ENCODE measurements at places on chromosomes 7 and 10.

DNA sequence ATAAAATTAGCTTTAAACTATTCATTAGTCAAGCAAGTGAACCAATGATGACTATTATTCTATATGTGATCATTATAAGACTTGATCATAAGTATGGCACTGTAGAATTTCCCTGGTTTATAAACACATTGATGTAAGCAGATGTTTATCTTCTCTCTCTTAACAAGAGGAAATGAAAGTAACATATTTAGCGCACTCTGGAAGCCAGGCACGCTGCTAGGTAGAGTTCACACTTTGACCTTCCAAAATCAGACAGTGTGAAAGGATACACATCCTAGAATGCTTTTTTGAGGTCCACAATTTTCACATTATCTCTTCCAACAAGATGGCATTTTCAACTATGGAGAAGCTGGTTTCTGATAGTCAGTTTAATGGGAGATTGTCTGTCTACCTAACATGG is 529.4 kb upstream of the IGFBP3 start:
- no peak for DNase-seq

DNA sequence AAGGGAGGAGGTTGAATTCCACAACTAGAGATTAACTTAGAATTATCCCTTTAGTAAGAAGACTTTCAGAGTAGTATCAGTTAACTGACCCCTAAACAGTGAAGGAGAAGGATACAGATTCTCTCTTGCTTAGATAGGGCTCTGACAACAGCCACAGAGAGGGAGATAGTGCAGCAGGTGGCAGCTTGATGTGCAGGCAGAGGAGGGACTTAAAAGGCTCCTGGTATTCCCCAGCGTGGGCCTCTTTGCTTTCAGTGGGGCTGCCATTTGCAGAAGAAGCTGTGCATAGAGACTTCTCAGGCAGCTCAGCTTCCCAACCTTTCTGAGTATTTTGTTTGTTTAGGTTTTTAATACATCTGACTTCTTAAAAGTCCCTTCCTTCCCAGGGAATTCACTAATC is 16.0 kb downstream of the FZD1 start:
- DNase-seq: no peak

GRCh38 chr7:523347-524336 is 4.0 kb upstream of the PDGFA start:
- DNase-seq: no peak

GRCh38 chr10:60236869-60237524 is 152.7 kb downstream of the ANK3 start:
- DNase-seq: no peak

GRCh38 chr7:133623721-133624120 is 370.8 kb downstream of the EXOC4 start:
- no peak for DNase-seq

DNA sequence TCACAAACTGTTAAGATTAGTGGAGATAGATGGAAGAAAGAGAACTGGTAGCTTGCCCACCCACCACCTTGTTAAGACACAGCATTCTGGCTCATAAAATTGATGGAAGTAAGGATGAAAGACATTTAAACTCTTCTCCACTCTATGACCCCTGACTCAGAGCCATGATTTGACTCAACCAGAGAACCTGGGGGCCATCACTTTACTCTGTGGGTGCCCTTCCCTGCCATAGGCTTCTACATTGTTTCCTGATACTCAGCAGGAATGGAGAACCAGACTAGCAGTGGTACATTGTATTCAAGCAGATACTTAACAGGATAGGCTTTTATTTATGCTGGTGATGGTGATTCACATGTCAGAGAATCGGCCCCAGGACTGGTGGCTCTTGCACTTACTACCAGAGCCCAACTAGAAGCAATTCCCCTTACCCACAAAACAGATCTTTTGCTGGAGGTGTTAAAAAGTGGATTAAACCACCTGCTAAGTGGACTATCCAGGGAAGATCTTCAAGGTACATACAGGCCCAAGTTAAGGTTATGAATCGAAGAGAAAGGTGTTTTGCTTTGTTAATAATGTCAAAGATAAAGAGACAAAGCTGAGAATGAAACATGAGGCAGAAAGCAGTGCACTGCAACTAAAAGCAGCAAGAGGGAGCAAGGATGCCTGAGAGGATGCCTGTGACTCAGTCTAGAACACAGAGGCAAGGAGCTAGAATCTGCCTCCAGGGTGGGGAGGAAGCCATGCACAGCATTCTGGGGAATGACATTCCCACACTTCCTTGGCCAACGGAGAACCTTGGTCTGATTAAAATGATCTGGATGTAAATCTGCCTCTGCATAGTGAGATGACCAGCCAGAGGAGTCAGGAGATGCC is 36.0 kb upstream of the GLI3 start:
- no peak for DNase-seq

DNA sequence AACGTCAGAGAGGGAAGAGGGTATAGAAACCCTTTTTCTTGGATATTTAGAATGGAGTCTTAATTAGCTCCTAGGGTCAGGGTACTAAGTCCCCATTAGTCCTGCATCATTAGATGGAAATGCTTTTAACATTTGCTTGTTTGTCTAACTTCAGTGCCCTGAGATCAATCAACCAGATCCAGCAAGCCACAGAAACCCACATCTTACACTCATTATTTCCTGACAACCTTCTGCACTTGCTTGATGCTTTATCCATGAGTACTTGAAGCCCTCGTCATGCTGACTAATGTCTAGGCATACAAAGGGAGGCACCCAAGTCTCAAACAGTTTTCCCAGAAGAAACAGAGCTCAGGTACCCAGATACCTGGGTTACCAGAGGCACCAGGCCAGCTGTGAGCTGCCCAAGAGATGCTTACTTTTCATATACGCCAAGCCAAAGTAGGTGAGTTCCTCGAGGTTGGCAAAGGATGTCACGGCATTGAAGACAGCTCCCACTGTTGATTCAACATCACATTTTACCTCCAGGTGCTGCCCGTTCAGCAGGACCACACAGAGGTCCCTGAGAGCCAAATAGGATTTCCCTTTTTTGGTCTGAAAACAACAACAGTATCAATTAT is 42.7 kb downstream of the FRMPD2 start:
- no peak for DNase-seq

DNA sequence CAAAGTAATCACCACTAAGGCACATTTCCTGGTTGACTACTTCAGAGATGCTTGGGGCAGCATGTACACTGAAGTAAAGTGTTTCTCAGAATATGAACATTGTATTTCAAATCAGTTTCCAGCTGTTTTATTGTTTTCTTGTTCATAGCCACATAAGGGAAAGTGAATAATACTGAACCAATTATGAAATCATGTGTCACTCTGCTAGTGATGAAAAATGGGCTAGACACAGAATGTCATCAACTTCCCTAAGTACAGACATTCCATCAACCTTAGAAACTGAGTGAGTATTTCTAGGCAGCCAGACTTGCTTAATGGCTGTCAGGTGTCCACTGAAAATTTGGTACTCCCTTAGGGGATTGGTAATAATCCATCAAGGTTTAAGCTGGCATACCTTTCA is 603.5 kb downstream of the ARL4A start:
- no peak for DNase-seq

GRCh38 chr10:118567701-118568248 is 27.7 kb downstream of the PRLHR start:
- DNase-seq: no peak

DNA sequence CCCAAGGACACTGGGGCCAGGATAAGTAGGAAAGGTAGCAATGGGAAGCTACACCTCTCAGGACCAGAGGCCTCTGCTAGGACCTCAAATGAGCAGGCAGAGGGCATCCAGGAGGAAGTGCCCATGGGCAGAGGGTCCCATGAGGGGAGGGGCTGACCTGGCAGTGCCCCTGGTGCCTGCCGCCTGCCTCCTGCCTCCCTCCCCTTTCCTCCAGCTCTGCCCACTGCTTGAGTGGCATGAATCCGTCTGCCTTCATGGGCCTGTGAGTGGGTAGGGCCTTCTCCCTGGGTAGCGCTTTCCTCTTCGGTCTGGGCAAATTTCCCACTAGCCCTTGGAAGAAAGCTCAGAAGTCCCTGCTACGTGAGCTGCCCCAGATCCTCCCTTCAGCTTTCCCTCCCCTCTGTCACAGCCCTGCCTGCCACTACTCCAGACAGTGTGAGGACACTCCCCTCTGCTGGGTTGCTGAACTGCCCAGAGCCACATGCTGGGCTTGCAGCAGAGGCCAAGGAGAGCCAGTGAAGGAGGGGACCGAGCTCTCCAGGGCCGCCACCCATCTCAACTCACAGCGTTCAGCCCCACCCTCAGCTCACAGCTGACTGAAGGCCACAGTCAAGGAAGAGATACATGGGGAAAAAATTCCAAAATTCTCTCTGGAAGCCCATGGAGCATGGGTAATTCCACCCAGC is 141.4 kb downstream of the ARHGAP22 start:
- DNase-seq: no peak

DNA sequence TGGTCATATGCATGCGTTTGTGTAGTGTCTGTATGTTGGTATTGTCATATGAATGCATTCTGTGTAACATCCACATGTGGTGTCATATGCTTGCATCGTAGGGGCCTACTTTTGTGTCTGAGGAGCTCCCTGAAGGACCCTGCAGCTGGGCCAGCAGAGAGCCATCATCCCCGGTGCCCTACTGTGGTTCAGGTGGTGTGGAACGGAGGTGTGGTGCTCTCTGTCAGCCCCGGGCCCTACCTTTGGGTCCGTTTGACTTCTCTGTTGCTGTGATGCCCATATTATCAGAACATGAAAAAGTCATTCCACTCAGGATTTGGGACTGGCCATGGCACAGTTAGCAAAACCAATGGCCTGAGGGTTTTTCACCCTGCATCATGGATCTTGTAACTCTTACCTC is 217.9 kb downstream of the ADARB2 start:
- no peak for DNase-seq

DNA sequence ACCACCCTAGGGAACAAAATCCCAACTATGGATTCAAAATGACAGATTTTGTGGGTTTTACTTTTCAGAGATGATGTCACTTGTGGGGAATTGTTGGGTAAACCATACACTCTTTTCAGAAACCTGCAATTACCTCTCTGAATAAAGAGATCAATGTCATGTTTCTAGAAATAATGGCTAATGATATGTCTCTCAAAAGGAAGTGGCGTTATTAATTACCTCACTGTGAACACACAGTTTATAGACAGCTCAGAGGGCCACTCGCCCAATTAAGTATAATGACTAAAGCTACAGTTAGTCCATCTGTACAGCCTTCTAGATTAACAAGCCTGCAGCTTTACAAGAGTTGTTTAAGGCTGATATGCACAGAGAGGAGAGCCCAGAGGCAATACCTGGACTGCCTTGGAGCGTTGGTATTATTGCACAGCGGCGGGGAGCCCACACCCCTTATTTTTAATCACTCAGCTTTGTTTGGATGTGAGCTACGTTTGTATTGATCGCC is 79.5 kb downstream of the RAB11FIP2 start:
- no peak for DNase-seq

DNA sequence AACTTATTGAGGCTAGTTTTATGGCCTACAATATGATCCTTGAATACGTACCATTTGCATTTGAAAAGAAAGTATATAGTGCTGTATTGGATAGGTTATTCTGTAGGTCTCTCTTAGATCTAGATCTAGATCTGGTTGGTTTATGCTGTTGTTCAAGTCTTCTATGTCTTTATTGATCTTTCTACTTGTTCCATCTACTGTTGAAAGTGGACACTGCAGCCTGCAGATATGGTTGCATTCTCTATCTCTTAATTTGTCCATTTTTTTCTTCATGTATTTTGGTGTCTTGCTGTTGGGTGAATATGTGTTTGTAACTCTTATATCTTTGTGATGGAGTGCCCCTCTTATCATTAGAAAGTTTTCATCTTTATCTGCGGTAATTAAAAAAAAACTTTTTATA is 139.4 kb upstream of the PCDH15 start:
- no peak for DNase-seq

DNA sequence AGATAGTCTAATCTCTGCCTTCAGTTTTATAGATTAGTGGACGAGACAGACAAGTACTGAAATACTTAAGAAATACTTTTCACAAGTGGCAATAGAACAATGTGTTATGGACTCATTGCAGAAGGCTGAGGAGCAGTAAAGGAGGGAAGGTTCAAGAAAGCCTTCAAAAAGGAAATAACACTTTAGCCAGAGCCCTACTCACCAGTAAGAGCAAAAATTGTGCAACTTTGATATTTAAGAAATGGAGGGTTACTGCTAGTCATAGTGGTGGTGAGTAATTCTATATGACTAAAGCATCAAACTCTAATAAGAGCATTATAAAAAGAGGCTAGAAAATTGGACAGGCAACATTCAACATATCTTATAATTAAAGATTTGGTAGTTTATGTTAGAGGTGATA is 28.8 kb downstream of the PTPN12 start:
- DNase-seq: no peak

- no peak for DNase-seq
These were observed 30.0 kb upstream of the CFAP46 start for GRCh38 chr10:132972149-132972985.

DNA sequence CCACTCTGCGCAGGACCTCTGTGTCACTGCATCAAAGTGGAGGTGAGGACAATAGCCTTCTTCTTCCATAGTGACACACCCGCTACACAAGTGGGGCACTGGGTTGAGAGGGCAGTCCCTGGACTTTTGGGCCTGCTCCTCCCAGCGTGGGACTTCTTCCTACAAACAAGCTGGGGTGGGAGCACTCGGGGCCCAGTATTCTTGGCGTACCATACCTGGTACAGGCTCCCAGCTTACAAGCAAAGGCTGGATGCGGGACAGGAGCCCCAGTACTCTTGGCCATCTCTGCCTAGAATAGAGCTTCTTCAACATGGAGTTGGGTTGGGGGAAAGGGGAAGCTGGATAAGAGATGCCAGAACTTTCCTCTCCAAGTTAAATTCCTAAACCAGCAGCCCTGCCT is 426.8 kb upstream of the FOXK1 start:
- no peak for DNase-seq

DNA sequence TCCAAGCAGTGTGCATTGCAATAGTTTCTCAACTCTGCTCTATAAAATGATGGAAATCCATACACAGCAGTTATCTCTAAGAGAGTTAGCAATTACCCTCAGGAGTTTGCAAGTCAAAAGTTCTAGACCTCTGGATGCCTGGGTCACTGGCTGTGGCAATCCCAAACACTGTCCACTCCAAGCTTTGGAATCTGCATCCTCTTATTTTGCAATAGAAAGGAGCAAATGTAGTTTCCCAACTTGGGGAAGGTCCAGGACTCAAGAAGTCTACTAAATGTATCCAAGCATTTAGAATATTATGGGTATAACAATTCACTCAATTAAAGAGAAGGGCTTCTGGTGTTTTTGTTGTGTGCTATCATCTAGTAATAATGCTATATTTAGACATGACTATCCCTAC is 131.3 kb upstream of the NRP1 start:
- DNase-seq: no peak

- no peak for DNase-seq
These were observed 63.1 kb downstream of the PYROXD2 start for GRCh38 chr10:98351831-98352402.

DNA sequence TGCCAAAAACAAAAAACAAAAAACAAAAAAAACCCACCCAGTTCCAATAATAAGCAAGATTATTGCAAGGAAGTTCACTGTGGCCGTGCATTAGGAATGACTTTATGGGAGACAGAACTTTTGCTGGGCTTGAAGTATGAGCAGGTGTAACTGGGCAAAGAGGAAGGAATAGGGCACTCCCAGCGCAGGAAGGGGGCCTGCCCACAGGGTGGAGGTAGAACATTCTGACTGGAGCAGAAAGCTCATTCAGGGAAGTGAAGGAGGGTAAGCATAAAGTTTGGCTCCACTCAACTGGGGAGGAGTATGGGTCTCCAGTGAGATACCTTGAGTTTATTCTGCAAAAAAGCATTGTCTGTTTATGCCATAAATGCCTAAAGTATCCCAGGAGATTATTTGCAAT is 42.1 kb upstream of the WIPF3 start:
- DNase-seq: no peak

- no peak for DNase-seq
These were observed 184.5 kb downstream of the GATA3 start for GRCh38 chr10:8238986-8239385.

Measured in stimulated activated CD4-positive, alpha-beta T cell treated with anti-CD3 and anti-CD28 coated beads, Interleukin-1b, Interleukin-23, amount 100 ng/mL, for 24 hours (primary cell).